T-helper 17 cell (primary cell): ENCODE measurements at places on chromosomes 12 and 14.

- DNase-seq, result no peak
Observed at GRCh38 chr12:106066051-106066705, 72.6 kb downstream of the NUAK1 start.

GRCh38 chr12:66984962-66985361, 284.2 kb upstream of the CAND1 start:
- no peak for DNase-seq

DNA sequence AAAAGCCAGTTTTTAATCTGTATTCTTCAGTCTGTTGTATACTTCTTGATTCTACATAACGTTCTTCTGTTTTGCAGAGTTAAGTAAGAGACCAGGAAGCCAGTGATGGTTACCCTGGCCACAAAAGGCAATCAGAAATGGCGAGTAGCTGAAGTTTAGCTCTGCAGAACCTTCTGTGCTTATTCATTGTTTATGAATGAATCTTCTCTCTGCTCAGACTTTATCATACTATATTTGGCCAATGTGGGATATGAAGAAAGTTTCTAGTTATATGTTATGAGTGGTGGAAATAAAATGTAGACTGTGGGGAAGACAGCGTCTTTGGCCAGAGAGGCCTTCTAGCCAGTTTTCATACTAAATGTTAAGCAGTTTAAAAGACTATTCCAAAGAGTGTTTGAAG, 249.9 kb upstream of the RGS6 start:
- DNase-seq, result no peak

DNA sequence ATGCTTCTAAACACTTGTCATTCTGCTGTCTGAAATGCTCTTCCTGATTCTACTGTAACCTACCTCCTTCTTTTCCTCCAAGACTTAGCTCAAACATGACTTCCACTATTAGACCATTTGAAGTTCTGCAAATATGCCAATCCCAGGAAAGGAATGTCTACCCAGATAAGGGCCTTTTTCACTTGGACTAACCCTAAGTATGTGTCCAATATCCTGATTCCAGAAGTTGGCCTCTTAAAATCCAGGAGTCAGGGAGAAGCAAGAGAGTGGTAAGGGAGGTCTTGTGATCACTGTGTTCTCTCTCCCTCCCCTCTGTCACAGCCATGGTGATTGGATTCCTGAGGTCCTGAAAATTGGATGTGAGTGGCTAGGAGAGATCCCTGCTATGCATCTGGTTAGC, 30.2 kb downstream of the ADCY6 start:
- no peak for DNase-seq

- DNase-seq, result no peak
Observed at GRCh38 chr12:51917041-51917590, 9.8 kb downstream of the ACVRL1 start.

DNA sequence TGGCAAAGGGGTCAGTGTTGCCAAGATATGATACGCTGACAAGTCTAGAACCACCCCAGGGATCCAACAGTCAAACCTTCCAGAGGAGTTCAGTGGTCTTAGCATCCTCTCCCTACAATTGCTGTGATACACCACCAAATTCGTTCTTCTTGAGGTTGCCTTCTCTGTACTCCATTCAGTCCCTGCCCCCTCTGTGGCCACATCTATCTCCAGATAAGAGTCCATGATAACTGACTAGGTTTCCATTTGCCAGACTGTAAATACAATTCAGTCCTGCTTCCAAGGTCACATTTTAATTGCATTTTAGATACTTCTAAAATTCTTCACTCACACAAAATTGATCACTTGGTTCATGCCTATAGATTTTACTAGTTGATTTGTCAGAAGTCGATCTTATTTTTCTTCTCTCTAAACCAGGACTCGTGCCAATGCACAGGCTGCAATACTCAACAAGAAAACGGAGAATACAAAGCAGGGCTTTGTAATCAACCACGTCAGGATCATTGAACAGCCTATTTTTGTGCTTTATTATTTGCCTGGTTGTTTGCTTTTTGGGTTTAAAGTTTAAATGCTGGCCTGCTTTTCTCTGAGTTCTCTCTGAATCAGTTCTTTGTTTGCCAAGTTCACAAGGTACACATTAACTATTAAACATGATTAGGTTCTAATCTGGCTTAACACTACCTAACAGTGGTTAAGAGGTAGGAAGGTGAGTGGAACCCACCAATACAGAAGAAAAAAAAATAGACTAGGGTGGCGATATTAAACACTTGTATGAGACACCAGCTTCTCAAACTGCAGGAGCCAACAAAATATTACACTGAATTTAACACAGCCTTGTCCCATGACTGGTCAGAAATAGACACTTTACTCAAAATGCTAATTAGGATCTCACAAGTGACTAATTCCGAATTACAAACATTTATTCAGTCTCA, 5.3 kb upstream of the TSPAN8 start:
- no peak for DNase-seq

- no peak for DNase-seq
Observed at GRCh38 chr12:109432431-109432830, 44.7 kb downstream of the KCTD10 start.

GRCh38 chr12:39352471-39353017, 90.4 kb downstream of the KIF21A start:
- DNase-seq, result no peak

DNA sequence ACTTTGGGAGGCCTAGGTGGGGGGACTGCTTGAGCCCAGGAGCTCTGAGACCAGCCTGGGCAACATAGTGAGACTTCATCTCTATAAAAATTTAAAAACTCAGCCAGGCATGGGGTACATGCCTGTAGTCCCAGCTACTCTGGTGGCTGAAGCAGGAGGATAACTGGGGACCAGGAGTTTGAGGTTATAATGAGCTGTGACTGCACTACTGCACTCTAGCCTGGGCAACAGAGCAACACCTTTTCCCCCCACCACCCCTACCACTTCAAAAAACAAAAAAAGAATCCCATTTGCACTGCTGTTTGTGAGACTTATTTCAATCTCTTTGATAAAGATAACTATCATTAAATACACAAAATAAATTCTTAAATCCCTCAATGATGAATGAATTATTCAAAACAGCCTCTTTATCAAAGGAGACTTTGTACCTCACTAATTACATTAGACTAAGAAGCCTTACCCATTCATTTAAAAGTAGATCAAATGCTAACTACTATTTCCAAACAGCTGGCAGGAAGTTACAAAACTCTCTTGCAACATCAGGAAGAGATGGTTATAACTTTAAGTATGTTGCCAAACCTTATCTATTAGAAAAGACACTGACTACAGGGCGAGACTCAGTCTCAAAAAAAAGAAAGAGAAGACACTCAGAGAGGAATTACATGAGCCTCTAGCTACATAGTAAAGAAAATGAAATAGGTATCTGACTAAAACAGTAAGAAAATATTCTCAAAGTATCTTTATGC, 14.7 kb downstream of the BLTP3B start:
- no peak for DNase-seq
